ENCODE measurements at places on chromosomes 1 and 21. TPM values are rescaled to one million over a fixed set of nuclear protein-coding genes. Genes with fewer than 3 reads are reported as not detected.

B3GALNT2 gene
- 6.2 TPM for total RNA-seq

DCDC2B gene
- not detected for total RNA-seq

GRCh38 chr1:57586842-57587241 lies 163.0 kb upstream of the DAB1 start:
- H3K36me3 ChIP-seq = no peaks in the 10 kb centered on the region
- no peaks in the 10 kb centered on the region for H3K4me1 ChIP-seq
- H3K27ac ChIP-seq = no peak overlapping the region
- no peaks in the 10 kb centered on the region for H3K27me3 ChIP-seq
- DNase-seq = no peak

DNA sequence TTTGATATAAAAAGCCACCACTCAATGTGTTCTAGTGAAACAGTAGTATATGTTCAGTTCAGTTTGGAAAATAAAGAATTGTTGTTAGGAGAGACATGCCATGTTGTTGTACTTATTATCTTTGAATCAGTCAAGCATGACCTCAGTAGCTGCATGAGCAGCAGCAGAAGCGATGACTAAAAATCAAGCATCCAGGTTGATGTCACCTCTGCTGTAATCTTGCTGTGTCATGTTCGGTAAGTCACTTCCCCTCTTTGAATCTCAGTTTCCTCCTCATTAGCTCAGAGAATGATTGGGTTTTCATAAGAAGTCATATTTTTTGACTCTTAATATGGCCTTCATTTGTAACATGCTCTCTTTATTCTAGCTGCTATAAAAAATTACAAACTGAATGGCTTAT lies 428.4 kb upstream of the B3GALT2 start:
- H3K27ac ChIP-seq = no peak overlapping the region
- no peaks in the 10 kb centered on the region for H3K4me1 ChIP-seq

All from T-cell (primary cell).